ENCODE measurements at places on chromosomes 4 and X.

DNA sequence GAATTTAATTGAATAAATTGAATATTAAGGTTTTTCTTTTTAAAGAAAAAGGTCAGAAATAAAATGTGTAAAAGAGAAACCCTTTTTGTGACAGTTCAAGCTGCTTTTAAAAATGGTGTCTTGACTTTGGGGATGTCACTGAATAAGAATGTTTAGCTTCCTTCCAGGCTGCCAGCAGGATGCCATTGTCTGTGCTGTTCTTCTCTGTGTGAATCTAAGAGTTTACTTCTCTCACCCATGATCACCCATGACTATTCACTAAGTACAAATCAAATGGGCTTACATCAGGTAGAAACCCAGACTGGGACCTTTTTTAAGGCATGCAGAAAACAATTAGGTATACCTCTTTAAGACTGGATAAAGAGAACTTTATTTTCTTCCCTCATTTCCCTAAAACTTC is 115.3 kb downstream of the DACH2 start:
- no peak for DNase-seq

DNA sequence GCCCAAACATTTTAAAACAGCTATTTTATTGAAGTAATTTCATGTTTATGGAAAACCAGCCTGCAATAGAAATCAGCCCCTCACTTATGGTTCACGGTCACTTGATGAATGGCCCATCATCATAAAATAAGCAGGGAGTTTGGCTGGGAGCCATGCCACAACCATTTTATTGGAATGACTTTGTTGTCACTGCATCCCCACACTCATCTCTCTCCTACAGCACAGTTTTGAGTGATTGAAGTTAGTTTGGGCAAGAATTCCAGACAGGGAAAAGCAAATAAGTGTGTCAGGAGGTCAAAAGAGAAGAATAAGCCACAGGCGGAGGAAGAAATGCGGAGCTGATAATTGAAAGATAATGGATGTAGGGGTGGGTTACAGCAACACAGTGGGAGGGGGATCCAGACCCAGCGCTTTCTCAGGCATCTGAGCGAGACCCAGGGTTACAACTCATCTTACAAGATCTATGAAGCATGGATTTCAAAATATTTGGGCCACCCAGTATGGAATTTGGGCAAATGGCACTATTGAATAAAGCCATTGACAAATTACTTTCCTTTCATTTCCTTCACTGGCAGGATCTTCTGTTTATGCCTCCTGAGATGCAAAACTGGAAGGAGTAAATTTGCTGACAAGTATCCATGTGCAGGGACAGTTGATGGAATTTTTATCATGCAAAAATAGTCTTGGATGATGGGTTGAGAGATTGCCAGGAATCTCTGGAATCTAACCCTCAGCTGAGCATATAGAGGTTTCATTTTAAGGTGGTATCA is 100.8 kb downstream of the SHROOM3 start:
- peak; percentile 91 for DNase-seq

DNA sequence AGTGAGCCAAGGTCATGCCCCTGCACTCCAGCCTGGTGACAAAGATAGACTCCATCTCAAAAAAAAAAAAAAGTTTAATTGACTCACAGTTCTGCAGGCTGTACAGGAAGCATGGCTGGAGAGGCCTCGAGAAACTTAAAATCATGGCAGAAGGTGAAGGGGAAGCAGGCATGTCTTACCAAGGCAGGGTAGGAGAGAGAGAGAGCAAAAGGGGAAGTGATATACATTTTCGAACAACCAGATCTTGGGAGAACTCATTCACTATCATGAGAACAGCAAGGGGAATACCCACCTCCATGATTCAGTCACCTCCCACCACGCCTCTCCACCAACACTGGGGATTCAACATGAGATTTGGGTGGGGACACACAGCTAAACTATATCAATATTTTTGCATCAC is 315.2 kb upstream of the HTR2C start:
- no peak for DNase-seq

GRCh38 chrX:37847733-37848197 is 394 bp upstream of the DYNLT3 start:
- no peak for DNase-seq

DNA sequence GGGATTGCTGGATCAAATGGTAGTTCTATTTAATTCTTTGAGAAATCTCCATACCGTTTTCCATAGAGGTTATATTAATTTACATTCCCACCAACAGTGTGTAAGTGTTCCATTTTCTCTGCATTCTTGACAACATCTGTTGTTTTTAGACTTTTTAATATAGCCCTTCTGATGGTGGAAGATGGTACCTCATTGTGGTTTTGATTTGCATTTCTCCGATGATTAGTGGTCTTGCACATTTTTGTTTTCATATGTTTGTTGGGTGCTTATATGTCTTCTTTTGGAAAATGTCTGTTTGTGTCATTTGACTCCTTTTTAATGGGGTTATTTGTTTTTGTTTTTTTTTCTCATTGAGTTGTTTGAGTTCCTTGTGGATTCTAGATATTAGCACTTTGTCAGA is 75.3 kb upstream of the PUDP start:
- no peak for DNase-seq

DNA sequence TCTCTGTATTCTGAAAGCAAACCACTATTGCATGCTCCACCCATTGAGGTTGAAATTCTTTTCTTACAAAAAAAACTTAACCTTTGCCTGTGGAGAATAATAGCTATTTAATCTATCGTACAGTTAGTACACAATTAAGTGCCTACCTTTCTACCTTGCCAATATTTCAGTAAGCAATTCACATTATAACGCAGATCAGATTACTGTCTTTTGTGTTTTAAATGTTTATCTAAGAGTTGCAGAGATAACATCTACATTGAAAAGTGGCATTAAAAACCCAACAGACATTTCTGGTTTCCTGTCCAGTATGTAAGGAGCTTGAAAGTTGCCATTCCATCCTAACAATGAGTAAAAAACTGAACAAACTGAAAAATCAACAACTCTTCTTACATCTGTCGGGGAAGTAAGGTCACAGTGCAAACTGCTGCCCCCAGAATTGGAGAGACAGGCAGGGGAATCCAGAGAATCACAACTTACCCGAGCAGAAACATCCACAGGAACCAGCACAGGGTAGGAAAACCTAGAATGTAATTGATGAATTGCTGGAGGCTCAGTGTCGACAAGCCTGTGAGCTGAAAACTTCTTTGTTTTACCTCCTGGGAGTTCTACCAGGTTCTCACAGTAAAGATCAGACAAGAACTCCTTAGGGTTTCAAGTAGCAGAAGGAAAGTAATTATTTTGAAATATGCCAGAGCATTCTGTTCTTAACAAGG is 27.3 kb upstream of the ACSL4 start:
- DNase-seq, result peak; percentile 4

- peak; percentile 14 for DNase-seq
Observed at GRCh38 chr4:132218406-132218805, 930.7 kb upstream of the PCDH10 start.

- peak; percentile 95 for DNase-seq
Observed at GRCh38 chr4:183987987-183988392, 82.9 kb downstream of the STOX2 start.

DNA sequence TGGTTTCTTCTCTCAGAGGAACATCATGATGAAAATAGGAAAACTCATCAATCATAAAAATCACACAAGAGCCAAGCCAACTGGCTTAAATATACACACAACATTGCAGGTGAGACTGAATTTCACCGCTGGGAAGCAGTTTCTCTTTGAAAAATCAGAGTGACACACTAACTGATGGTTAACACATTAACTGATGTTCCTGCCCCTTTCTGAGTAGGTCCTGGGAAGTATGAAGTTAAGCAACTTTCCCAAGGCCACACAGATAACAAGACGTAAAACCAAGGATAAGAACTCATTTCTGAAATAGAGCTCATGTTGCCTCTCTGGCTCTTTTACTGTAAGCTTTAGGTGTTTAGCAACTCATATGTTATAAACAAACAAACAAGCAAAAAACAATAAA is 813.7 kb upstream of the HS3ST1 start:
- no peak for DNase-seq

DNA sequence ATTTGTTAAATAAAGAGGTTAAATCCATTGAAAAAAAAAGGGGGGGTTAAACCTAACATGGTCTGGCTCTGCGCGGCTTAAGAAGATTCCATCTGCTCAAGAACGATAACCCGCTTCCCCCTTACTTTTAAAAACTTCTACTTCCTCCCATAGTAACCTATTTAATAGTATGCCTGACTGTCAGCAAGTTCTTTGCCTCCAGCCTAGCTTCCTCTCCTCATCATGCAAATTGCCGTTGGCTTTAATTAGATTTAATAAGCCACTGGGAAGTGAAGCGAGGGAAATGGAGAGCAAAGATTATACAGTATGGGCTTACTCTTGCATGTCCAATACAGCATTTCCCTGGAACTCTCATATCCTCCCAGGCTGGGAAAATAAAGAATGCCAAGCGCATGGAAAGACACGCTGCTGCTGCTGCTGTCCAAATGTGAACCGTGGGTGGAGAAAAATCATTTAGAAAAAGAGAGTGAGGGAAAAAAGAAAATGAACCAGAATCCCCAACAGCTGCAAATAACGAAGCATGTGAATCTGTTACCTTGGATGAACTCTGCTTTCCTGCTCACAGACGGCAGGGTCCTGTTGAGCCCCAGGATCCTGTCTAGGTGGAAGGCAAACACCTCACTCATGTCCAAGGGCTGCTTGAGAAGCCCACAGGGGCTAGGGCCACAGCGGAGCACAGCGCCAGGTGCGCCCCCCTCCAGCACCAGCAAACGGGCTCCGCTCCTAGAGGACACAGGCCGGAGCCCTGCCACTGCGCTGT is 2.7 kb downstream of the GASK1B start:
- DNase-seq, result peak; percentile 38

DNA sequence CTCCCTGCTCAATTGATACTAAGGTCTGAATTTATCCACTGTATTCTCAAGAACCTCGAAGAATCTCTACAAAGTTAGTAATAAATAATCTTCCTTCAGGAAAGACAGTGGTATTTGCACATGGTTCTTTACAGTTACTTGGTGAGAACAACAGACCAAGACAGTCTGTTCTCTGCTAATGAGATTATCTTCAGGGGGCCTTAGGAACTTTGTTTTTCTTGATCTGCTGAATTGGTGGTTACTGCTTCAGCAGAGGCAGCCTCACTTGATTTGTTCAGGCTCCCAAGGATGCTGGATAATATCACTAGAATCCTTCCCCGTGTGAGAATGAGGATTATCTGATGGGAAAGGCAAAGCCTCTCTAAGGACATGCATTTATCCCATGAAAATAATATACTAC is 64.8 kb downstream of the CBR4 start:
- no peak for DNase-seq

DNA sequence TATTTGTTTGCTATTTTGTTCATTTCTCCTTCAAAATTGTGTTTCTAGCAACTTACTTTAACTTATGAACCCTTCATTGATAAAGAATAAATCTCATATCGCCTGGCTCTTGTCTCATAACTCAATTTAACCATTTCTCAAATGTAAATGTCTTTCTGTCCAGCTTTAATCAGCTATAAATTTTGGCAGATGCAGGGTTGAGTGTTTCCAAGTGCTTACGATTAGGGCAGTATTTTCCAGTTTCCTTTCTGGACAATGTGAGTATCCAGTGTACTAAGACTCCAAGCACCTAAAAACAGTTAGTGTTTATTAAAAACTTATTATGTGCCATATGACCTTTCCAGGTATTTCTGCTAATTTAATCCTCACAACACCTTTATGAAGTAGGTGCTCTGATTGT is 218.6 kb upstream of the GK2 start:
- no peak for DNase-seq

DNA sequence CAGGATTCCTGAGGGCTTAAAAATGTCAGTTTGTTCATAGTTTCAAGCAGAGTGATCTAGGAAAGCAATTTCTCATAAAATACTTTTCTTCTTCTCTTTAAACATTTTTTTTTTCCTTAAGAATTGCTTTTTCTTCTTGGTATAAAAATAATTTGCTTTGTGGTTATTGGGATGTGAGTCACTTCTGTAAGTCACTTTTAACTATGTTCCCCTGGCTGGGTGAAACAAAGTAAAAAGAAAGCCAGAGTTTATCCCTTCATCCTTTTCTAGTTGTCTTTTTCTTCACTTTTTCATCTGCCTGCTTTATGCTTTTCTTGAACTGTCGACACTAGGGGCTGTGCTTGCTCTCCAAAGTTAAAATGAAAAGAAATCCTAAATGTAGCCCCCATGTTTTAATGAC is 33.5 kb downstream of the ARSJ start:
- DNase-seq, result peak; percentile 66

DNA sequence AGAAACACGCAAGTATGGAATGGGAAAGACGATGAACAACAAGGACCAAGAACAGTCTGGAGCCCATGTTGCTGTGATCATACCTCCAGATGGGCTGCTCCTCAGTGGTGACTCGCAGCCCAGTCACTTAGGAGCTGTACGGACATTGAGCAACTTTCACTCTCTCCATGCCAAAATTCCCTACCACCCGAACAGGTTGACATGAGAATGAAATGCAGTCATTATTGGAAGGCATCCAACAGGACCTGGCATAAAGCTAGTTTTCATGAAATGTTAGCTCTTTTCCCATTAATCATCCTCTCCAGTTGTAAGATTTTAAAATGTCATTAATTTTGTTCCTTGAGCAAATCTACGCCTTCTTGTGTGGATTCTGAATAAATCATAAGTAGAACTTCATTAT is 82.7 kb upstream of the GPM6B start:
- DNase-seq, result peak; percentile 89

DNA sequence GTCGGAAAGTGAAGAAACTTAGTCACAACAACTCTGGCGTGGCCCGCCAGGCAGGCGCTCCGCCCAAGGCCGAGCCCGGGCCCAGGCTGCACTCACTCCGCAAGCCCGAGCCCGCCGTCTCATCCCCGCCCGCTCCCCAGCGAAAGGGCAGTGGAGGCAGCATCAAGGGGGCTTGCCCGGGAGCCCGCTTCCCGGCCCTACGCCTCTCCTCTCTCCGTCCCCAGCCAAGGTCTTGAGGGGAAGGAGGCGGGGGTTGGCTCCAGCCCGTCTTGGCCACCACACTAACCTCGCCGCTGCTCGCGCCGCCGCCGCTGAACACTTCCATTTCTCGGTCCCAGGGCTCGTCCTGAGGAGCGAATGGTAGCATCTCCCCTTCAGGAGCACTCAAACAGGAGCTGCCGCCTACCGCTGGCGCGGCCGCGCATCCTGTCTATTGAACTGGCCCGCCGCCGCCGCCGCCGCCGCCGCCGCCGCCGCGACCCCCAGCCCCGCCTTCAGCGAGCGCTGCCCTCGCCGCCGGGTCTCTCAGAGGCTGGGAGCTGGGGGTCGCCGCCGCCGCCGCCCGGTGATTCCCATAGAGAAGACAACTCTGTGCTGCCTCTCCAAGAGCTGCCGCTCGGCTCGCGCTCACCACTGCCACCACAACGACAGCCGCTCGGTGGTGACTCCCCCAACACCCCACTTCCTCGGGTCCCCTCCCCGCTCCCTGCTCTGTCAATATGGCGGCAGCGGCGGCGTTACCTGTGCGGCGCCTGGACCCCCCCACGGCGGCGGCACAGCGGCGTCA is at the start of gene RPS6KA6:
Gene RPS6KA6, minus strand, starts transcription at position 667 of the 787 bp plus-strand sequence. Its CDS starts 300 bp downstream, at position 367.
- DNase-seq, result peak; percentile 55

DNA sequence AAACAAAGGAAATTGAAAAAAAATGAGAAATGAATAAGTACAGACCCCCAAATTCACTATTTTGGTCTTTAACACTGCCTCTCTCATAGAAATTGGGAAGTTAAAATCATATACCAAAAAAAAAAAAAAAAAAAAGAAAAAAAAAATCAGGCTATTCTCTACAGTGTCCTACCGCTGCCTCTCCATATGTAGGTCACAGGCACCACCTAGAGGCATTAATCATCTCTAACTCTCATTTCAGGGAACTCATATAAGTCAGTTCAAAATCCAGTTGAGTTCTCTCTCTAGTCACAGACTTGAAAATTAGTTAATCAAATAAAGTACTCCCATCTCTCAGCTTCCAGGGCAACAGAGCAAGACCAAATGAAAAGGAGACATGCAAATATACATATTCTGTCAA is 47.9 kb downstream of the COX18 start:
- DNase-seq, result peak; percentile 59

- DNase-seq, result no peak
Observed at GRCh38 chr4:24999392-25000089, 31.2 kb downstream of the LGI2 start.
